ENCODE measurements at places on chromosomes 1 and 21.

- DNase-seq, result no peak
These were observed 122.9 kb upstream of the DAB1 start for GRCh38 chr1:57546549-57547330.

GRCh38 chr1:24594328-24594598 is 38.4 kb downstream of the NCMAP start:
- DNase-seq, result no peak

GRCh38 chr1:1989102-1989542 is 14.5 kb downstream of the CFAP74 start:
- DNase-seq, result no peak

- no peak for DNase-seq
These were observed 154.0 kb upstream of the C1orf87 start for GRCh38 chr1:60227601-60228000.

DNA sequence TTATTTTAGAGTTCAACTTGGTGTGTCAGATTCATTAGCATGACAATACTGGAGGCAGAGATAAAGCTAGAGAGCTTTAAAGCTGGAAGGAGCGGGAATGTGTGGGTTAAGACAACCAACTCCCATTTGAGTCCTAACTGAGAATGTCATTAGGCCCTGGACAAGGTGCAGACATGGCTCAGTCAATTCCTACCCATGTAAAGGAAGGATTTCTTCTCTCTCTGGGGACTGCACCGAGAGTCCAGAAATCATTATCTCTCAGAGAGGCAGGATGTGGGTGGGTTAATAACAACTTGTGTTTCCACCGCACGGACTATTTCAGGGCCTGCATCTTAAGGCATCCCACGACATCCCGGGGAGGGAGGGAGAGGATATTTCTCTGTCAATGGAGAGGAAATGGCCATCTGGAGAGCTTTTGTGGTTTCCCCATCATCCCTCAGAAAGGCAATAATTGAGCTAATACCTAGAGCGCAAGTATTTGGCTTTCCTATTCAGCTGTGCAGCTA is 46.7 kb upstream of the SARS1 start:
- no peak for DNase-seq

DNA sequence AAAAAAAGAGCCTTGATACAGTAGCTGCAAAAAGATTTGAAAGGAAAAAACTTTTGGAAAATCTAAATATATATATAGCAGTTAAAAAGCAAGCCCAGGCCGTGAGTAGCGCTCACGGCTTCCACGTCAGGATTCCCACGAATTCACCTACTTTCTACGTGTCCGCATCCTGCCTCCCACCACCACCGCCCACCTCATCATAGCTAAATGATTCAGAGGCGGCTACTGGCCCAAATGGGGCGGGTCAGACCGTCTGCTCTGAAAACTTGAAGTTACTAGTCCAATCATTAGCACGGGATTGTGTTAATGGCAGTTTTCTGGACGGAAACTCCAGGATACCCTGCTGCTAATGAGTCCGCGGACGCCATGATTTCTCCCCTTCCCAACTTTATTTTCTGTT is 1.3 kb upstream of the CCSAP start:
- DNase-seq, result no peak

DNA sequence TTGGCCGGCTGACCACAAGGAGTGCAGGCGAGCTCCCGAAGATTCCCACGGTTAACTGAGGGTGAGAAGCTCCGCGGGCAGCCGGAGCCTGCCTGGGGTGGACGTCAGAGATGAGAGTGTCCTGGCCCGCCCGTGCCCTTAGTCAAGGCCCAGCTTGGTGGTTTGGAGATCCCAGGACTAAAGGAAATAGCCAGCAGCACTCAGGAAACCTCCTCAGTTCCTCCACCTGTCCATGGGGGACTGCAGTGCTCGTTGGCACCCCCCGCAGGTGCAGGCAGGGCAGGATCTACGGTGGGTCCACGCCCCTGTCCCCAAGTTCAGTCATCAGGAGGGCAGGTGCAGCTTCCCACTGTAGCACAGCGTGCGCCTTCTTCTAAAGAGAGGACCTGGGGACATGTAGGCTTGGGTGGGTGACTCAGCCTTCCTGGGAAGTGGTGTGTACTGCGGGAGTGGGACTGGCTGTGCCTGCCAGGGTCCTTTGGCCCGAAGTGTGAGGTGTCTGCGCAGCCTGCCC is 32.5 kb downstream of the SLX9 start:
- no peak for DNase-seq

DNA sequence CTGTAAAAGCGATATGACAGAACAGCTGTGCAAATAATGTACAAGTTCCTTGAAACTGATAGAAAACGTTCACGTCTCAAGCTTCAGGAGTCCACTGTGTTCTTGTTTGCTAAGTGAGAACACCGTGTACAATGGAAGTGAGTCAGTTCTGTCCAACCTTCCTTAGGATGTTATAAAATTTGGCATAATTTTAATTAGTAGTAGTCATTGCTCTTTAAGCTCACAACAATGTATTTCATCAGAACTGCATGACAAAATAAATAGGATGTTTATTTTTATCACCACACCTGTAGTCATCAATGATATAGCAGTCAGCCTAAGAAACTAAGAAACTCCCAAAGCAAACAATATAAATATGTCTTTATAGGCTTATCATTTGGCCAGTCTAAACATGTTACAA is 53.0 kb downstream of the RGS2 start:
- no peak for DNase-seq

DNA sequence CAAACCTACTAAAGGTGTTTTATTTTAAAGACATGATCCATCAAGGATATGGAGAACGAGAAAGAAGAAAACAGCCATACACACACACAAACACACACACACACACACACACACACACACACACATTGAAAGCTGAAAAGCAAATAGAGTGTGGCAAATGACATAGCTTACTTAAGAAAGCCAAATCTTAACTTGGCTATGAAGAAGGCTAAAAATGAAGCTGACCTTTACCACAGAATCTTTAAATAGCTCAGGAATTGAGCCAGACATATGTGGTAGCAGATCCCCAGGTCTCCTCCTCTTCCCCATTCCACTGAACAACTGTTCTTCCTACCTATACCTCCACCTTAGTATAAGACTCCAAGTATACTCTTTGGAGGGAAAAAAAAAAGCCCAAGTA is 185.6 kb downstream of the CLEC20A start:
- no peak for DNase-seq

GRCh38 chr1:12424087-12424529 is 193.9 kb downstream of the DHRS3 start:
- DNase-seq, result no peak

GRCh38 chr1:231600458-231600976 is 26.1 kb upstream of the DISC1 start:
- no peak for DNase-seq

GRCh38 chr1:53766831-53767405 is 28.0 kb upstream of the GLIS1 start:
- DNase-seq, result peak; percentile 2

DNA sequence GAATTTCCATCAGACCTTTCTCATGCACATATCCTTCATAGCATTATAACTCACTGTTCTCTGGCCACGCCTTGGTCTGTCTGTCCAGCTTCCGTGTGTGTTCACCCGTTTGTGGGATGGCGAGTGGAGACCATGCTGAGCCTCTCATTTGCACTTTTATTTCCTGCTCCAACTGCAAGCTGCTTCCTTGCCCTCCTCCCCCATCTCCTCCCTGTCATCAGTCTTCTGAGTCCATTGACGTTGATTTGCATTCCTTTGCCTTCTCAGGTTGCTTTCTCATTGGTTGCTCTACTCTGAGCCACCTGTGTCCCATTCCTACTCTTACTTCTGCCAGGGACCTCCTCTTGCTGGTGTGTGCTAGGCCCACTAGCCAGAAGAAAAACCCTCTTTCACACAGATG is 146.4 kb downstream of the NOS1AP start:
- DNase-seq, result no peak

DNA sequence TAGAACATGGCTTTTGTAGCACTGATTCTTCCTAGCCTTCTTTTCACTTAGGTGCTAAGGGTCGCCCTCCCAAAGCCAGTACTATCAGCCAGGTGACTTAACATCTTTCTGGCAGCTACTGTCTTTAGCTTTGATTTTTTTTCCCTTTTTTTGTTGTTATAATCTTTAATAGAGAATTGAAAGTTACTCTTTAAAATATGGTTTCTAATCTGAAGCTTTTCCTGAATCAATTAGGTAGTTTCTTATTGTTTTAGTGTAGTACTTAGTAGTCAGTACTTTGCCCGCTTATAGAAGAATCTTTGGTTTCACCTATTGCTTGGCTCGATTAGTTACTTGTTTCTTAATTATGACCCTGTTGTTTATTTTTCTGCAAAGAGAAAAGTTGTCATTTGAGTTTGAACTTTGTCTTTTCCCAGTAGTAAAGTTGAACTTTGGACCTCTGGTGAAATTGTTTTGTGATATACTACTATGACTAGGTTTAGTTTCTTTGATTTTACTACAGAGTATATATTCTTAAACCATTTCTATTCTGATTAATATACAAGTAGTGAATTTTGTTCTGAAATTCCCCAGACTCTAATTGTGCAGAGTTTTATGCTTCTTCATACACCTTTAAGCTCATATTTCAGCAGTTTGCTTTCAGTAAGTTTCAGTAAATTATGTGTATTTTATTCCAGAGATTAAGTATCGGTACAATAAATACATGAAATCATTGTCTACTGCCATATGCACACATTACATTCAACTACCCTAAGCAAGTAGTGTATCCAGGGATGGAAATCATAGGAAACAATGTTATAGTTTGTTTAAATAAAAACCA is 3.9 kb downstream of the MAGI3 start:
- no peak for DNase-seq

GRCh38 chr1:93440272-93440671 is 7.6 kb upstream of the FNBP1L start:
- DNase-seq, result no peak

- DNase-seq, result no peak
These were observed 42.2 kb upstream of the TNFSF4 start for GRCh38 chr1:173249349-173249748.

DNA sequence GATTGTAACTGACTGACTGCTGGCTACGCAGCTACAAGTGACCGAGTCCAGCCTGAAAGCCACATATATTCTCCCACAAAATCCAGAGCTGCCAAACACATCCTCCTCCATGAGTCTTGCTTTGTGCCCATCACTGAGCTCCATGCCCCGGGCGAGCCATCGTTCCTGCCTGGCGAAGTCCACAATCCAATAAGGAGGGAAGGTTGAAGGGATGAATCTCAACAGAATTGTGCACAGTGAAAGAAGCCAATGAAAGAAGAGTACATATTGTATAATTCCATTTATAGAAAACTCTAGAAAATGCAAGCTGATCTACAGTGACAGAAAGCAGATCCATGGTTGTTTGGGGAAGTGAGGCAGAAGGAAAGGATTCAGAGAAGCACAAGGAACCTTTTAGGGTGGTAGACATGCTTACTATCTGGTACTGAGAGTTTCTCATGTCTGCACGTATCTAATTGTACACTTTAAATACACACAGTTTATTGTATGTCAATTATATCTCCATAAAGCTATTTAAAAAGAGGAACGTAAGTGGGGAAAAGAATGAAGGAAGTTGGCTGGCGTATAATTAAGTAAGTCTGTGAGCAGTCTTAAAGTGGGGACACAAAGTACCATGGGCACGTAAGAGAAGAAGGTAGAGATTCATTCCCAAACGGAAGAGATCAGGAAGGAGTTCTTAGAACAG is 115.9 kb upstream of the JUN start:
- DNase-seq, result no peak

GRCh38 chr1:54962612-54963395 is 17.6 kb upstream of the TMEM61 start:
- DNase-seq, result no peak

GRCh38 chr1:87556326-87556725 is 227.6 kb downstream of the LMO4 start:
- DNase-seq, result no peak

DNA sequence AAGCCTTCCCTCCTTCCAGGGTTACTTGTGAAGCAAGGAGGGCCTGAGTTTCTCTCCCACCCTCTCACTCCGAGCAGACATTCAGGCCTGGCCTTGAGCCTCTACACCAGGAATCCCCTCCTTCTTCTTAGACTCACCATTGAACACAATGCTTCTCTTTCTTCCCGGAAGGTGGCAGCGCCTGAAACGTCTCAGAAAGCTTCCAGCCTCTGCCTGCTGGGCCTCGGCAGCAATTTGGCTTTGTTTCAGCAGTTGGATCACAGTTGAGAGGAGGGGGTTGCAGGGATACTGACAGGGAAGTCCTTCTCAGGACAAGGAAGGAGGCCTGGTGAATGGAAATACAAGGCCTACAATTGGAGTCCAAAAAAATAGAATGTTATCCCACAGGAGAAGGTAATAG is 6.3 kb downstream of the CLDN8 start:
- DNase-seq, result no peak

- no peak for DNase-seq
These were observed 160.6 kb upstream of the ATP1B1 start for GRCh38 chr1:168945870-168946269.

GRCh38 chr21:15444118-15444960 is 285.4 kb upstream of the USP25 start:
- DNase-seq, result no peak

GRCh38 chr21:43024439-43025136 is 50.2 kb downstream of the PKNOX1 start:
- DNase-seq, result no peak

- DNase-seq, result no peak
These were observed 165.1 kb upstream of the CACNA1E start for GRCh38 chr1:181318022-181318857.

GRCh38 chr1:109969146-109969829 is 15.3 kb upstream of the AHCYL1 start:
- DNase-seq, result no peak

DNA sequence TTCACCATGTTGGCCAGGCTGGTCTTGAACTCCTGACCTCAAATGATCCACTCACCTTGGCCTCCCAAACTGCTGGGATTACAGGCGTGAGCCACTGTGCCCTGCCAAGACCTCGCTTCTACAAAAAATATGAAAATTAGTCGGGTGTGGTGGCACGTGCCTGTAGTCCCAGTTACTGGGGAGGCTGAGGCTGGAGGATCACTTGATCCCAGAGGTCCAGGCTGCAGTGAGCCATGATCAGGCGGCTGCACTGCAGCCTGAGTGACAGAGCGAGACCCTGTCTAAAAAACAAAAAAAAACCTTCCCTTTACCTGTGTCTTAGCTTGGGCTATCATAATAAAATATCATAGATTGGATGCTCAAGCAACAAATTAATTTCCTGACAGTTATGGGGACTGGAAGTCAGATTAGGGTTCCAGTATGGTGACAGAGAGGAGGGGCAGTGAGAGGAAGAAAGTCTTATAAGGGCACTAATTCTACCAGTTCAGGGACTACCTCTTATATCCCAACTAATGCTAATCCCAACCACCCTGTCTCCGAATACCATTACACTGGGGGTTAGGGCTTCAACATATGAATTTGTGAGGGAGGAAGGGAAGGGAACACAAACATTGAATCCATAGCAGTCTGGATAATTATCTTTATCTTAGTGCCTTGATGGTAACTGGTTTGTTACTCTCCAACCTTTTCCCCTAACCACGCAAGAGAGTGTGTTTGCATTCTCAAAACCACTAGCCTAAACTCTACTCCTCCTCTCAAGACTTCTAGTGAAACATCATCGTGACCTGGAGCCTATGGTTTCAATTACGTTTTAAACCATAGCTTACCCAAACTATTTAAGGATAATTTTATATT is 1.0 kb upstream of the NAXE start:
- no peak for DNase-seq
